ENCODE measurements at places on chromosomes 13 and 19. TPM values are rescaled to one million over a fixed set of nuclear protein-coding genes. Genes with fewer than 3 reads are reported as not detected.

DNA sequence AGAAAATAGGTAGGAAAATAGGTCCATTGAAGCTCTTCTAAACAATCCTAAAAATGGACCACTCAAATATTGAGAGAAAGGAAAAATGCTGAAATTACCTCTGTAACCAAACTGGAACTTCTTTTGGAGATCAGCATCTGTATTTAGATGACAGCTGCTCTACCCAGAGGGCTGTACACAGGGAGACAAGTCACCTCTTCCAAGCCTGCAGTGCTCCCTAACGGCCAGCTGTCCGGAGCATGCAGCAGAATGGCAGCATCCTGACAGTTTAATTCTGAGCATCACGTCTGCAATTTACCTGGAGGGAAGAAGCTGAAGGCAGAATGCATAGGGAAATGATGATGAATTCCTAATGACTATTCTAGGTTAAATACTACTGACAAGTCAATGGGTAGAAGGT is 62.8 kb upstream of the DIAPH3 start:
- DNase-seq, result peak; percentile 15

Gene PIN1
- polyA plus RNA-seq, result 180 TPM

DNA sequence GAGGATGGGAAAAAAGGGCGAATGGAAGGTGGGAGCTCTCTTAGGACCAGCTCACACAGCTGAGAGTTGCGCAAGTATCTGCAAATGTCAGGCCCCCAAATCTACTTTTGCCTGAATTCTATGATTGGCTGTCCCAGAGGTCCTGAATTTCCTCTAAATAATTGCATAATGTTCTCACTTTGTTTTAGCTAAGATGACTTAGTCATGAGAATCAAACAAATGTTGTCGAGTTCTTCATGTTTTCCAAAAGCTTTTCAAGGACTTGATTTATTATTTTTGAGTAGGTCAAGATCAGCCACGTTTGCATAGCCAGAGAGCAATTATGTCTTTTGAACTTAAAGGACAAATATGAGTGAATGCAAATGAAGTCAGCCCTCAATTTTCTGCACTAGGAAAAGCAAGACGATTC is 246.6 kb upstream of the MAB21L1 start:
- no peak for DNase-seq

DNA sequence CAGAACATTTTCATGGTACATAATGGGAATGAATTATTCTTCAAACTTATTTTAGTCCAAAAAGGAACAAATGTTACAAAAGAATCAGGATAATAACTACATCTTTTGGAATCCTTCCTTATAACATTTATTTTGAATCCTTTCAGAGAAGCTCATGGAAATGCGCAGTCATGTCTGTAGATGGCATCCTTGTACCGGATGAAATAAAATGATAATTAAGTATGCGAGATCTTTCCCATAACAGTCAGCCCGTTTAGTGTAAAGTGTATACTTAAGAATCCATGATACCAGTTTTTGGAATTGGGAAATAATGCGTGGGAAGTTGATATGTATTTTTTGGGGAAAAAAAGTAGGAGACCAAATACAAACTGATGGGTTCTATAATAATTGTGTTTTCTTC is 418.8 kb downstream of the GPC5 start:
- peak; percentile 20 for DNase-seq

Gene CEACAM4
- polyA plus RNA-seq, result not detected

GRCh38 chr19:18496167-18496979 is 25.5 kb downstream of the ELL start:
- peak; percentile 64 for DNase-seq

- DNase-seq, result peak; percentile 69
These were observed 8.2 kb upstream of the NFIC start for GRCh38 chr19:3357992-3358688.

DNA sequence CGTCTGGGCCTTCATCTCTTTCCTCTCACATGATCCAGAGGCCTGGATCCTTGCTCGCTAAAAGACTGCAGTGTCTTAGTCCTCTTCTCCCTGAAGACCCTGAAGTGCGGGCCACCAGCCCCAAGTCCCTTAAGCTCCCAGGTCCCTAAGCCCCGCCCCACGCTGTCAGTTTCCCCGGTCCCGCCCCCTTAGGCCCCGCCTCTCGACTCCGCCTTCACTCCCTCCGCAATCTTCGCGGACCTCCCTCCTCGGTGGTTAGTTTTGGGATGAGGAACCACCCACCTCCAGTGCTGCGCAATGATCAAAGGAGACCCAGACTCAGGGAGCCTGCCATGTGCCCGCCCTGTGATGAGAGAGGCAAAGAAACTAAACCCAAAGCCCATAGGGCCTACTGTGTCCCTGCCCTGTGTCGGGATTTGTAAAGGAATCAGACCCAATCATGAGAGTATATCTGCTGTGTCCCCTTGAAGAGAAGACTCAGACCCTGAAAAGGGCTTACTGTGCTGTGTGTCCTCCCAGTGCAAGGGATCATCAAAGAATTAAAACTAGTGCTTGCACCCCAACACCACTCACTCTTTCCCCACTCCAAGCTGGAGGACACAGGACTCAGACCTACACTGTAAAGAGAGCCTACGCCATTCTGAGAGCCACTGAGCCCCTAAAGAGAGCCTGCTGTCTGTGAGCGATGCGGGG is 3.0 kb upstream of the COX6B1 start:
- DNase-seq, result peak; percentile 84
